Caudate nucleus (tissue), 63 donors: ENCODE measurements at places on chromosomes 7 and 10.

DNA sequence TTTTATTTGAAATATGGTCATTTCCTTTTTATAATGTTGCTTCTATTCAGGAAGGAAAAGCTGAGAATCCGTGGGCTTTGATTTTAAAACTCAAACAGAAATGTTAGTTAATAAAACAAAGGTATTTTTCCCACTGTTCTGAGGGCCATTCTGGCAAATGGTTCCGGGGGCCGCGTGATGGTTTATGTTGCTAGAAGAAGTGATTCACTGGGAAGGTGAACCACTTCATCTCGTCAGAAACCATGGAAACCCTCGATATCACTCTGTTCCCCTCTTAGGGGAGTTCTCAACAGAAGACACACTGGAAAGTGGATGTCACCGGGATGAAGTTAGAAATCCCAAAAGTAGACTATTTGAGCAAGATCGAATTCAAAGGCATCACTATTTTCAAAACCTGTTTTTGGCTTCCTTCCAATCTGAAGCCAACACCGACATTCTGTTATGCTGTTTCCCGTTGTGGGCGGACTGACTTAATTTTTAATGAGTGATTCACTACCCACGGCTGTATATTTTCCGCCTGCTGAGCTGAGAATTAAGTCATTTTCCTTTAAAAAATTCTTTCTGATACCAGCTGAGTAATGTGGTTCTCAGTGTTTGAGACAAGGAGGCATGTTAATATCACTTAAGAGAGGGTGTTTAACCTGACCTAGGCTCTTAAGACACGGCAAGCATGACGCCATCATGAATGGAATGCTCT lies 84.1 kb downstream of the PTPRE start:
- no peak for DNase-seq

DNA sequence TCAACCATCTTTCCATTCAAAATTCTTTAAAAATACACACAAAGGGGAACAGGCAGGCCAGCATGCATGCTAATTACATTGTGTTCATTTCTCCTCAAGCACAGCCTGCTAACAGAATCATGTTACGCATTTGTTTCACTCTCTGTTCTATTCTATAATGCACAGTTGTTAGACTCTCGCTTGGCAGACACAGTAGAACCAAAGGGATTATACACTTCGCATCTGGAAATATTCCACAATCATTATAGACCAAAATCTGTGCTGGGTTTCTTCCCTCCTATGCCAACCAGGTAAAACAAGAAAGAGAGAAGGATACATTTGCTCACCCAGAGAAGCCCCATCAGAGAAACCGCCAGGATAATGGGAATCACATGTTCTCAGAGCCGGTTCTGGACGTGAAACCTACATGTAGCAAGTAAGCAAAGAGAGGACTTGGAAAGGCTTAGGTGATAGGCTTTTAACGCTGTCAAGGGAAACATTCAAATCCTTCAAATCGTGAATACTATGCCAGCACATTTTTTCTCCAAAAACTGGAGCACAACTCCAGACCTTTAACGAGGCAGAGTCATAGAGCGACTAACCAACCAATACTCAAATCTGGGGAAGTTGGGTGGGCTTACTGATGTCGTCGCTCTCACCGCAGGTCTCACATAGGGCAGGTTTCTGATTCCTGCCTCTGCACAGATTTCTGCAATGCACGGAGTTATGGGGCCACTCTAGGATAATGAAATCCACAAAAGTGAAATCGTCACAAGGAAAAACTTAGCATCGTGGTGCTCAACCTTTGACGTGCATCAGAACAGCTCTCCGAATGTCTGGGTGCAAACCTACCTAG lies 380.5 kb upstream of the AUTS2 start:
- DNase-seq = no peak

- DNase-seq = no peak
Measured at GRCh38 chr7:97064972-97065587, 40.4 kb upstream of the DLX5 start.

DNA sequence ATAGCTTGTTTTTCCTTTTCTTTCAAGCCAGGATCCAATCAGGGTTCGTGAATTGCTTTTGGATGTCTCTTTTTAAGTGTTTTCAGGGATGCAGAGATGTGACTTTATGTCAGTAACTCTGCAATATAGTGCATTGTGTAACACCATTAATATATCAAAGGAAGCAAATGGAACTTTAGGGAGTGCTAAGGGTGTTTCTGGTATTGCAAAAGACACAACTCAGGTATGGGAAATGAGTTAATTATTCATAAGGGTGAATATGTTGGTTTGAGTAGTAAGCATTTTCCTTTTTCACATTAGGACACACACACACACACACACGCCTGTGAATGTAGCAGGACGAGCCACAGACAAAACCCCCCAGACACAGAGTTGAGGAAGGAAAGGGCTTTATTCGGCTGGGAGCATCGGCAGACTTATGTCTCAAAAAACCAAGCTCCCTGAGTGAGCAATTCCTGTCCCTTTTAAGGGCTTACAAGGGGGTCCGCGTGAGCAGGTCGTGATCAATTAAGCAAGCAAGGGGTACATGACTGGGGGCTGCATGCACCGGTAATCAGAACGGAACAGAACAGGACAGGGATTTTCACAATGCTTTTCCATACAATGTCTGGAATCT lies 31.8 kb upstream of the GSDME start:
- no peak for DNase-seq

DNA sequence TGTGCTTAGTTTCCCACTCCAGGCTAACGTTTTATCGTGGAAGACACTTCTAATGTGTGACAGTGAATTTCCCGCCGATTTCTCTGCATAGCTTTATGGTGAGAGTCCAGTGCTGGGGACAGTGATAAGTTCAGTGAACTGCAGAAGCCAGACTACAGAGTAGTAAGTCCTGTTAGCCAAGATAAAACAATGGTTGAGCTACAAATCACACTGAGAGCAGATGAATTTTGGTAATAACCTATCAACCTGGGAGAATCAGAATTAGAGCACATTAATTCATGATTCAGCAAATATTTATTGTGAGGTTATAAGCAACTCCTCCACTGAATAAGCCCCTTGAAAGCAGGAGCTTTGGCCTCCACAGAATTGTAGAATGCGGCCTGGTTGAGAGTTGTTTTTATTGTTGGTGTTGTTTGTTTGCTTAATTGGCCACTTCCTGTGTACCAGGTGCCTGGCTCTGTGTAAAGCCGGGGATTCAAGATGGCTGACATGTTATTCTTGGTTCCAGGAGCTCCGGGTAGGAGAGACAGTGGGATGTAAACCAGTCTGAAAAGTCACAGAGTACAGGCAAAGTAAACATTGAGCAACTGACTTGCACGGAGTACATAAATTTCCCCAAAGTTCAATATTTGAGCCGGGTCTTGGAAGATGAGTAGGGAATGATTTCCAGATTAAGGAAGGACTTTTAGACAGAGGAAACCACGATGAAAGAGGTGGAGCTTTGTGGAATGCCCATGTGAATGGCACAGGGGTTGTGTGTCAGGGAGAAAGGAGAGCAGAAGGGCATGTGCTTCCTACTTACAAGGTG lies 112.7 kb downstream of the SNX10 start:
- no peak for DNase-seq

GRCh38 chr7:151757274-151757673 lies 119.6 kb downstream of the PRKAG2 start:
- no peak for DNase-seq

- DNase-seq = no peak
Measured at GRCh38 chr7:124168616-124169015, 135.7 kb upstream of the TMEM229A start.

- DNase-seq = no peak
Measured at GRCh38 chr10:8278099-8278498, 223.6 kb downstream of the GATA3 start.

- DNase-seq = no peak
Measured at GRCh38 chr7:22173685-22174573, 183.0 kb downstream of the RAPGEF5 start.

DNA sequence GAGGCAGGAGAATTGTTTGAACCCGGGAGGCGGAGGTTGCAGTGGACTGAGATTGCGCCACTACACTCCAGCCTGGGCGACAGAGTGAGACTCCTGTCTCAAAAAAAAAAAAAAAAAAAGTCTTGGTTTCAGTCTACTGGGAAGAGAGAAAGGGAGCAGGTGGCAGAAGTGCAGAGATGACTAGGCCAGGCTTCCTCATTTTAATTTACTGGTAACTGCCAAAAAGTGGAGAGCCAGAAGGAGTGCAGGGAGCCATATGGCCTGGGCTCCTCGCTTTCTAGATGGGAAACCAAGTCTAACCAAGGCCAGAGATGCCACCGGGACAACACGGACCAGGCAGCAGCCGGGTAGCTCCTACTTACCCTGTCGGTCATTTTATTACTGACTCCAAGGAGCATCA lies 12.2 kb downstream of the SEPHS1 start:
- no peak for DNase-seq

- no peak for DNase-seq
Measured at GRCh38 chr10:24277771-24278170, 68.8 kb downstream of the KIAA1217 start.

DNA sequence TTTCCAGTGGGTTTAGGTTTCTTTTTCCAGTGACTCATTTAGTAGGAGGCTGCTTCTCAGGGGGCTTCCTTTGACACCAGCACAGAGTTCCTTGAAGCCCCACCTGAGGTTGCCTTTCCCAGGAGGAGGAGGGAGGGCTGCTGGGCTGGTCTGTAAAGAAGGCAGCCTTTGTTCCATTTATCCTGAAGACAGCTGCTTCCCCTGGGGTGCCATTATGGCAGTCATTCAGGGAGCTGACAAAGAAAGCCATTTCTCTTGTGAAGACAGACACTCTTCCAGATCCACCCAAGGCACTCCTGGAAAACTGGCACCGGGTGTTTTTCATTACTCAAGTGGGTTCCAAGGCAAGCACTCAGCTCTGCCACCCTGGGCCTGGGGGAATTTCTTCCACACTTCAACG lies 54.0 kb downstream of the MTURN start:
- DNase-seq = no peak

GRCh38 chr7:57198801-57199200 lies 66.6 kb upstream of the ZNF479 start:
- no peak for DNase-seq

- peak; percentile 86 for DNase-seq
Measured at GRCh38 chr10:80158598-80159127, 26.1 kb downstream of the PLAC9 start.

GRCh38 chr10:13276749-13277365 lies 23.0 kb downstream of the PHYH start:
- no peak for DNase-seq

GRCh38 chr10:104689547-104689946 lies 48.5 kb downstream of the SORCS3 start:
- no peak for DNase-seq

- DNase-seq = peak; percentile 8
Measured at GRCh38 chr7:77247206-77247850, 47.7 kb upstream of the FGL2 start.

DNA sequence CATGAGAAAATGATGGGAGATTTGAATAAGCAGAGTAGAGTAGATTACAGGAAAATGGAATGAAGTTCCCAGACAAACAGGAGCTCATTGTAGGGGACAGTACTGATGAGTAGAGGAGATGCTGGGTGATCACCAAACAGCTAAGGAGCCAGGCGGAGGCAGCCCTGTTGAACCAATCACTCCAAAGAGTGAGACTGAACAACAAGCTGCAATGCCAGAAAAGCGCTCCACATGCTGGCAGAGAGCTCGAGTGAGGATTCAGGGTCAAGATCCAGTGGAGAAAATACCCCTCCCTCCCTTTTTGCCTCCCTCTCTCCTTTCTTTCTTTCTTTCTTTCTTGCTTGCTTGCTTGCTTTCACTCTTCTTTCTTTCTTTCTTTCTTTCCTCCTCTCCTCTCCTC lies 133.3 kb downstream of the PFKFB3 start:
- no peak for DNase-seq

- DNase-seq = no peak
Measured at GRCh38 chr7:105487579-105488571, 34.2 kb downstream of the PUS7 start.

DNA sequence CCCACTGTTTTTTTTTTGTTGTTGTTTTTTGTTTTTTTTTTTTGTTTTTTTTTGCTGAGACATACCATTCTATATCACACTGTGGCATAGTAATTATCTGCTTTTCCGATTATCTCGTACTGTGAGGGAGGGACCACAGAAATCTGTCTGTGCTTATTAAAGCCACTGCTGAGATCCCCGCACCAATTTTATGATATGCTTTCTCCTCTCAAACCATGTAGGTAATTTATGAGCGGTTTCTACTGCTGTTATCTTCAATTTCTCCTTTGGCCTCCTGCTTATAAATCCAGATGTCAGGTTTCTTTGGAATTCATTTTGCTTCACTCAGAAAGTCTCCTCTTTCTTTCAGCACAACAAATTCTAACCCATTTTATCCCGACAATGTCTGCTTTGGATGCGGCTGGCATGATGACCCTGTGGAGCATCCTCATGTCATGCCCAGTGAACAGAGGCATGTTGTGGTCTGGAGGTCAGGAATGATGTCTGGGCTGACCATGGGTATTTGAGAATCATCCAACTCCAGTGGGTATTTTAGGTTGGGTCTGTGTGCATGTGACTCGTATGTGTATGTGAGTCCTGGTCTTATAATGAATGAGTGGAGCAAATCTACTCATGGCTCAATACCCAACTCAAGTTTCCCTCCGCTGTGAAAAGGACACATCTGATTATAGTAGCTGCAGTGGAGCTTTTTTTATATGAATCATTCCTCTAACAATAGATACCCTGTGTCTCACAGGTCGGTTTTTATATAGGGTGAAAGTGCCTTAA lies 213.4 kb downstream of the GALNT17 start:
- no peak for DNase-seq

DNA sequence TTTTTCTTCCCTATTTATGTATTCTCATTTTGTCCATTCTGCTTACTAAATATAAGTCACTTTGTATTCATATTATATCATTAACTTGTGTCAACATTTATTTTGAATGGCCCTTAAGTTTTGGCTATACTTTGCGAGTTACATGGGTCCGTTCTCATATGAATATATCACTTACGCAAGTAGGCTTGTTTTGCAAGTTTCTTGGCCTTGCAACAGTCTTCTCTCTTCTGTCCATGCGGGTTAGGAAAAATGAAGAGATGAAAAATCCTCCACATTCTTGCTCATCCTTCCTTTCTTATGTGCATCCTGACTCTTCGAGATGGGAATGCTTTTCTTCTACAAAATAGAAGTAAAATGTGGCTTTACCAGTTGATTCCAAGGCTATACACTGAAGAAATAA lies 82.8 kb downstream of the GPR158 start:
- no peak for DNase-seq

- DNase-seq = no peak
Measured at GRCh38 chr10:103889121-103889720, 28.8 kb downstream of the STN1 start.

- no peak for DNase-seq
Measured at GRCh38 chr10:89162596-89162995, 44.5 kb downstream of the CH25H start.

- no peak for DNase-seq
Measured at GRCh38 chr7:147276783-147277370, 1160.3 kb downstream of the CNTNAP2 start.

- DNase-seq = no peak
Measured at GRCh38 chr10:125661941-125662515, 20.9 kb downstream of the TEX36 start.

GRCh38 chr7:8129318-8129659 lies 132.7 kb downstream of the ICA1 start:
- DNase-seq = no peak
